ENCODE measurements at places on chromosomes 11 and 22.
A peak's percentile ranks its signal among the peaks of the same experiment; 100 is the strongest.

- DNase-seq, result peak; percentile 73
Measured at GRCh38 chr11:46889689-46890475, 28.5 kb downstream of the LRP4 start.

DNA sequence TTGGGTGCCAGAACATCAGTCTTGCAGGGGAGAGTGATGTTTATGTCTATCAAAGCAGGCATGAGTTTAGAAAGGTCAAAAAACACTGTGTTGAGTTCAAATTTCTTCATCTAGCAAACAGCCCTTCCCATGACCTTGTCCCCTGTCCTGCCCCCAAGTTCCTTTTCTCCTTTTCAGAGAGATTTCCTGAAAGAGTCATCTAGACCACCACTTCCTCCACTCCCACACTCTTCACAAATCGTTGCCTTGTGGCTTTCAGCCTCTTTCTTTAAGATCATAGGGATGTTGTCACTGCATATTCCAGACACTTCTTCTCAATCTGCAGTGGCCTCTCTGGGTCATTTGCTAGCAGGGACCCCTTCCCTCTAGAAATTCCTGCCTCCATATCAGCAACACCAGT lies 290.5 kb downstream of the TENM4 start:
- DNase-seq, result no peak

DNA sequence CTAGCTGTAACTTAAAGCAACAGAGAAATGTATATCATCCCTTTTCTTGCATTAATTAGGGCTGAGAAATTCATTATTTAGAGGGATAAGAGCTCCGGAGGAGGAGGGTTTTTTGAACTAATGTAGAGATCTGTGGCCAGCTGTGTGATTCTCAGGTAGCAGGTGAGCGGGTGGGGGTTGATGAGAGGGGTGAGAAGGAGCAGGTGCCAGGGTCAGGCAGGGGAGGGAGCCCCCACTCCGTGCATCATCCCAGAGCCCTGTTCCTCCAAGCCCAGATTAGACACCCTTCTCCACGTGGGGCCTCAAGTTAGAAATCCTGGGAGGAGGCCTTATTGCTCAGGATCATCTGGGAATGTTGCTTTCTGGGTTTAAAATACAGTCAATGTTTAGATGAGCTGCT lies 24.9 kb downstream of the ZBTB16 start:
- no peak for DNase-seq

DNA sequence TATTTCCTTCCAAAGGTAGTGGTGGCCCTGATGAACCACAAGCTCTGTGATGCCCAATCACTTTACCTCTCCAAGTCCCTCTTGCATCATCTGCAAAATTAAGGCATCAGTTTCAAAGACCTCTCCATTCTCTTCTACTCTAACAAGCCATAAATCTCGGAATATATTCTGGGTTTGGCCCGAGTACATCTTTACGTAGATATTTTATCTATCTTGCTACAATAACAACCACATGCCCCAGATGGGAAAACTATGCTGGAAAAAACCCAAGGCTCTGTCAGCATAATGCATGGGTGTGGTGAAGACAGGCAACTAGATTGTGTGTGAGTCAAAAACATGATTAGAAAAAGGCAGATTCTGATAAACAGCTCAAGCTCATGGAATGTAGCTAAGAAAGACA lies 228.2 kb upstream of the BLID start:
- no peak for DNase-seq

DNA sequence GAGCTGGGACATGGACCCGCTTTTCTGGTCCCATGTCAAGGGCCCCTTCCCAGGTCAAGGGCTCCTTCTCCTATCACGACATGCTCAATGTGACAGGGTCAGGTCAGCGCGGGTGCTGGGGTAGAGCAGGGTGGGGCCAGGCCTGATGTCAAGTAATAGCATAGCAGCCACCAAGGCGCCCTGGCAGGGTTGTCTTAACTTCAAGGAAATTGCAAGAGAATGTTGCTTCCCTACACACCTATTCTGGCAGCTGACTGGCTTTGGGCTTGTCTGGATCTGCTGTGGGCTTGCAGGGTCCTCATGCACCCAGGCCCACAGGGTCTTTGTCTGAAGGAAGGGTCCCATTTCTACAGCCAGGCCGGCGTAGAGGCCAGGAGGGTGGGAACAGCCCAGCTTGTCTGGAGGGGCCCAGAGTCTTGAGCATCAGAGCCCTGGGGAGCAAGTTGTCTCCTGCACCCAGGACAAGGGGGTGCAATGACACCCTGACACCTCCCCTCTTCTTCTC lies 71.4 kb downstream of the BUD13 start:
- no peak for DNase-seq

DNA sequence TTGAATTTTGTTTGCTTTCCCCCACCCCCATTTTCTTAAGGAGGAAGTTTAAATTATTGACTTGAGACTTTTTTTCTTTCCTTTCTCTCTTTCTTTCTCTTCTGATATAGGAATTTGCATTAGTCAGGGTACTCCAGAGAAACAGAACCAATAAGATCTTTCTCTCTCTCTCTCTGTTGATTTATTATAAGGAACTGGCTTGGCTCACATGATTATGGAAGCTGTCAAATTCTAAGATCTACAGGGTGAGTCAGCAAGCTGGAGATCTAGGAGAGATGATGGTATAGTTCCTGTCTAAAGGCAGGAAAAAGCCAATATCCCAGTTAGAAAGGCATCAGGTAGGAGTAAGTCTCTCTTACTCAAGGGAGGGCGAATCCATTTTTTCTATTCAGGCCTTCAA lies 64.0 kb downstream of the CCDC81 start:
- DNase-seq, result no peak

- no peak for DNase-seq
Measured at GRCh38 chr22:49230194-49230577, 597.5 kb downstream of the BRD1 start.

- no peak for DNase-seq
Measured at GRCh38 chr22:47318041-47318737, 555.7 kb downstream of the TBC1D22A start.

DNA sequence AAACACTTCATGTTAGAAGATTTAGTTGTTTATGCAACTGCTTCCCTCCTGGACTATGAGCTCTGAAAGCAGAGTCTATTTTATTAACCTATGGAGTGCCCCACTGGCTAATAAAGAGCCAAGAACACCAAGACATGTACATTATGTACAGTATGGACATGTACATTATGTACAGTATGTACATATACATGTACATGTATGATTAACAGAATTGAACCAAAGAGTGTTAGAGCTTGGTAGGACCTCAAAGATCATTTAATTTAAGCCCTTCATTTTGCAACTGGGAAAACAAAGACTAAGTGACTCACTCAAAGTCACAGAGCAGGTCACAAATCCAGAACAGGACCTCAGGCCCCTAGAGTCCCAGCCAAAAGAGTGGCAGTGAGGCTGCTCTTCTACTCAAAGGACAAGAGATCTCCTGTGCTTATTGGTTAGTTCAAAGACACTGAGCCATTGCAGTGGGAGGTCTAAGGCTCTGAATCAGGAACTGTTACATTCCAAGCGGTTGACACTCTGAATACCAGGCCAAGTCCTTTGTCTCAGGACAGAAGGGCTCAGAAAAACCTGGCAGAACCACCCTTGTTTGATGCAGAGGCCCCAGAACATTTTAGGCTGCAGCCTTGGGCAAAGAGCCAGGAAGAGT lies 103.8 kb downstream of the FAM168A start:
- no peak for DNase-seq

GRCh38 chr11:73949246-73949645 lies 1.6 kb upstream of the DNAJB13 start:
- no peak for DNase-seq

DNA sequence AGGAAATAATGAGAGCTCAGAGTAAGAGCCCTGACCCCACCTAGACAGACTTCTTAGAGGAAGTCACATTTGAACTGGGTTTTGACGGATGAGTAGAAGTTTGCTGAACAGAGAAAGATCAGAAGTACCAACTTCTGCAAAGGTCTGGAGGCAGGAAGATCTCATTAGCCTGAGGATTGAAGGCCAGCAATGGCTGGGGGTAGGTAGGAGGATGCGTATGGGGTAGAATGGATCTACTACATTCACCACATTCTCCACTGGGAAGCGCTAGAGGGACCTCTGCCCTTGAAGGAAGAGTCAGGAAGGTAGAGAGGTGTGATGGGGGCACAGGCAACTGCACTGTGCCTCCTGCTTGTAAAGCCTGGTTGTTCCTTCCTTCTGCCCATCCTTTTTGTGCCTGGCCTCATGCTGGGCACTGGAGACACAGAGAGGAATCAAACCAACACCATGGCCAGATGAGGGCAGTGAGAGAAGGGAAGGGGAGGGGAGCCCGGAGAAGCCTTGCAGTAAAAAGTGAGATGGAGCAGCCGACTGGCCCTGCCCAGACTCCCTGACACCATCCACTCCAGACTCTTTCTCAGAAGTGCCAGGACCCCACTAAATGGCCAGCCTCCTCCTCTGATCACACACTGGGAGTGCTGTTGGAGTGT lies 4.9 kb downstream of the TPBGL start:
- no peak for DNase-seq

DNA sequence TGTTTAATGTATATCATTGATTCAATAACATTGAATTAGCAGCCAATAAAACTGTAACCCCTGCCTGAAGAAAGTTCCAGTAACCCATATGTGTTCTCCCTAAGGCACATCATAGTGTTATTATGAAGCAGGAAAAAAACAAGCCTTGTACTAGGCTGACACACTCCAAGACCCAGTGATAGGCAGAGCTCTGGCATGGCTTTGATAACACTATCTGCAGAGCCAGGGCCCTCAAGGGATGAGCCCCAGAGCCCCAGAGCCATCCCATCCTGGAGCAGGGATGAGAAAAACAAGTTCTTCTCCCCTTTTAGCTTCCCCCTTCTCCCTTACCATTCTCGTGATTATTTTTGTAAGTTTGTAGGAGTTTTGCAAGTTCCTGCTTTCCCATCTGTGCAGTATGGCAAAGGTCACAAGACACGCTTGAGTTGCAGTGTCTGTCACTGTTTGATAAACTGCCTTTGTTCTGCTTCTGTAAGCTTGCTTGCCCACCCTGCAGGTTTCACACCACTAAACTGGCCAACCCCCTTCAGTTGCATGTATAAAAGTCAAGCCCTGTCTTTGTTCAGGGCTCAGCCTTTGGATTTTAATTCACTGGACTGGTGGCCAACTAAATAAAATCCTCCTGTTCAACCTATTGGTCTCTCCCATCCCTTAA lies 22.3 kb upstream of the GUCY1A2 start:
- DNase-seq, result no peak

- DNase-seq, result peak; percentile 53
Measured at GRCh38 chr22:41833369-41834004, 582 bp downstream of the SREBF2 start.

DNA sequence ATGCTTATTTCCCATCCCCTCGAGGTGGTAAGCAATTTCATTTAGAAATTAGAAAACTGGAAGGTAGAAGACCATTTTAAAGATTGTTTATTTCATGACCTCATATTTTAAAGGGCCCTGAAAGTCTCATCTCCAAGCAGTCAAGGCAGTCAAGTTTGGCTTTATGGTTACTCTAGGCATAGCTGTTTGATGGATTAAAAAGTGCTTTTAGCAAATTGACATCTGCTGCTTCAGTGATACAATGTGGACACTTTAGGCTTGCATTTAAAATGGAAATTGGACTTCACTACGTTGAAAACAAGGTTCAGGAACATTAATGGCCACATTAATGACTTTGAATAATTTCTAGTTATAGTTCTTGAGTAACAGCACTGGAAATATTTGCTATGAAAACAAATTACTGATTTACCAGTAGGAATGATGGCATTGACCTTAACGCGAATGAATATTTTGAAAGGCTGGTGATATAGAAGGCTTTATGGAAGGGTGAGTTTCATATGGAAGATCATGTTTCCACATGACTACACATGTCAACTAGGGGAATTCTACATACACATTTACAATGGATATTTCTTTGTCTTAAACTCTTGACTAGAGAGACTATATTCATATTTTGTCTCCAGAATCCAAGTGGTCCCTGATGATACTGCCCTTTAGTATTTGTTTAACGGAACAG lies 873.5 kb downstream of the JRKL start:
- DNase-seq, result no peak

- DNase-seq, result no peak
Measured at GRCh38 chr11:19276859-19277808, 36.4 kb upstream of the E2F8 start.

DNA sequence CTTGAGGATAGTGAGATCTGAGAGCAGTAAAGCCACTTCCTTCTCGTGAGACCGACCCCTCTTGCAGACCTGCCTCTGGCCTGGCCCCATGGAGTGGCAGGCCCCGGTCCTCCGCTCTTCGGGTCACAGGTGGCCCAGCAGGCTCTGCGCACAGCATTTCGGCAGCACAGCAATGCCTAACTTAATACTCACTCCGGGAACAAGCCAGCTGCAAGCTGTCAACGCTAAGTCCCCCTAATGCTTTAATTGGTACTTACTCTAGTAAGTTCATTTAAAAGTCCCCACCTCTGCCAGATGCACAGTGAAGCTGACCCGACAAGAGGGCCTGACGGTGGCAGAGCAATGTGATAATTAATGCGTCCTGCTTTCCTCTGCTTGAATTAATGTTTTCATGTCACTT lies 349.3 kb upstream of the B3GAT1 start:
- no peak for DNase-seq

All from CD4-positive, alpha-beta T cell treated with Interleukin-1 beta for 1 hour (primary cell).